ENCODE measurements at places on chromosomes 4 and X.

DNA sequence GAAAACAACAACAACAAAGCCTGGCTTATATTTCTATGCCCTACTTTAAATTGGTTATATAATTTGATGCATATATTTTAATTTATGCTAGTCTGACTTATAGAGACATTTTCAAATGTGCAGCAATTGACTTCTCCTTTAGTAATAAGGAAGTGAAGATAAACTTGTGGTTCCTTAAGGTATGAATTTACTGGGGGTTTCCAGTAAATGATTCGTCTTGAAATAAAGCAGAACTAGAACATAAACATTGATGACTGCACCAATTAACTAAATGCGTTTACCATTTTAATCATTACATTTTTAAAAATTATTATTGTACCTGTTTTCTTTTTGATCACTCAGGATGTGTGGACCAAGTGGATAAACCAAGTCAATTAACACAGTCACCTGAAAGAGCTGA, 99.6 kb upstream of the CCSER1 start:
- no peak for DNase-seq

GRCh38 chr4:69668680-69669079, 15.6 kb upstream of the UGT2A1 start:
- DNase-seq = no peak

DNA sequence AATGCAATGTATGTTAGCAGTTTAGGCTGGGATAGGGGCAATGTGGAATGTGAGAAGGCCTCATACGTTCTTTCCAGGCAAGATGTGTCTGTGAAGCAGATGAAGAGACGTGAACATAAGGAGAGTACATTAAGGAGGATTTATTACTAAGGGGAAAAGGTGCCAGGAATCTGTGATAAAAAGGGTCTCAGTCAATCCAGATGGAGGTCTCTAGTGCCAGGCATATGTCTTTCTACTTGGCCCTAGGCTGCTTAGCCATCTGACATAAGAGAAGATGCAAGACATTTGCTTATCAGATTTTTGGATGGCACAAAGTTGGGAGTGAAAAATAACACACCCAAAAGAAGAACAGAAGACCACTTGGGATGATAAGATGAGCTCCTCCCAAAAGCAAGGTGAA, 93.0 kb upstream of the PRKG2 start:
- DNase-seq = no peak

DNA sequence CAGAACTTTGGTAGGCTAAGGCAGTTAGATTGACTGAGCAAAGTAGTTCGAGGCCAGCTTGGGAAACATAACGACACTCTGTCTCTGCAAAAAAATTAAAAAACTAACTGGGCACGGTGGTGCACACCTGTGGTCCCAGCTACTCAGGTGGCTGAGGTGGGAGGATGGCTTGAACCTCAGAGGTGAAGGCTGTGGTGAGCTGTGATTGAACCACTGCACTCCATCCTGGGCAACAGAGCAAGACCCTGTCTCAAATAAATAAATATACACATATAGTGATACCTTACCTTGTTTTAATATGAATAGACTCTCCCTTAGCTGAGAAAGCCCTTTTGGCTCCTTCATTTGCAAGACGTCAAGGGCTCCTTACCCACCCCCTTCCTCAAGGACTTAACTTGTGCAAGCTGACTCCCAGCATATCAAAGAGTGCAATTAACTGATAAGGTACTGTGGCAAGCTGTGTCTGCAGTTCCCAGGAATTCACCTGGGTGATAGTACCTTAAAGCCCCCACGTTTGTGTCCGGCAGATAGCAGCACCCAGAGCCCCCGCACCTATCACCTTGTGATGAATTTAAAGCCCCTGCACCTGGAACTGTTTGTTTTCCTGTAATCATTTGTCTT, 655.6 kb upstream of the GALNTL6 start:
- no peak for DNase-seq

GRCh38 chrX:3811331-3812311, 98.2 kb upstream of the PRKX start:
- no peak for DNase-seq

DNA sequence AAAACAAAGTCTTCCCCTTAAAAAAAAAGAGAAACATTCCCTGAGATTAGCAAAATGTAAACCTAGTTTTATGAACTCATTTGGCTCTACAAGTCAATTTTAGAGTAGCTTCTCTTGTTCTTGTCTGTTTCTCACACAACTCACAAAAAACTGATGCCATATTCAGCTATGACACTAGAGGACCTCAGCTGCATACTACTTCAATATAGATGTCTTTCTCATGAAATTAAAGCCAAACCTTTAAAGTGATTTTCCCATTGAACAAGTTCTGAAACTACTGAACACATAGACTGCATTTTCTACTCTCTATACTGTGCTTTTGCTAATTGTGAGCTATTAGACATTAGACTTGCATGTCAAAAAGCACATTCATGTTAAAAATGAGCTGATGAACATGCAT, 49.8 kb downstream of the TBCK start:
- no peak for DNase-seq

- peak; percentile 46 for DNase-seq
These were observed 119.1 kb upstream of the TRIM2 start for GRCh38 chr4:153084980-153085630.

DNA sequence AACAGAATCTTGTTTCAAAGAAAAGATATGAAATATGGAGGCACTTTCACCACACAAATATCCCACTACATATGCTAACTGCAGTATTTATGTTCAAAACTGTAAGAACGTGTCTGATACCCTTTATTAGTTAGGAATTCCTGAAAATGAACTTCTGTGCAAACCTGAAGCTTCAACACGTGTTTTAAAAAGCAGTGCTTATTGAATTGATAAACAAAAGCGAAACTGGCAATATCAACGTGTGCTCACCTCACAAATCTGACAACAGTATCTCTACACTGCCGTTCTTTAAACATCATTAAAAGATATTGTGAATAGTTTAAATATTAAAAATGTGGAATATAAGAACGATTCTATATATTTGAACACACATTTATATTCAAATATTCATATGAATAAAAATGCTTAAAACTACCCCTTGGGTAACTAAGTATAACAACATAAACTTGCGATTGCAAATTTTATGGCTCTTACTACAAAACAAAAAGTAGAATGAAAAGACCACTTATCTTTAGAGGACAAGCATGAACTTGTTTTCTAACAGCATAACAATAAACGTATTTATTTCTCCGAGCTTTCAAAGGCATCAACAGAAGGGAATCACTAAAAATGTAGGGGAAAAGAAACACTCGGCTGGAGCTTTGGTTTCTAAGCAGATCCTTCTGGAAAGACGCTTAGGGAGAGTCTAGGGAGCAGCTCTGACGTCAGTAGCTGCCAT, at the start of gene LRP2BP:
Gene LRP2BP (minus strand): TSS at position 687 of the 718 bp plus-strand sequence. CDS start 17,738 bp downstream, outside the sequence.
- no peak for DNase-seq

GRCh38 chrX:154855256-154855655, 20.8 kb upstream of the SMIM9 start:
- DNase-seq = no peak

DNA sequence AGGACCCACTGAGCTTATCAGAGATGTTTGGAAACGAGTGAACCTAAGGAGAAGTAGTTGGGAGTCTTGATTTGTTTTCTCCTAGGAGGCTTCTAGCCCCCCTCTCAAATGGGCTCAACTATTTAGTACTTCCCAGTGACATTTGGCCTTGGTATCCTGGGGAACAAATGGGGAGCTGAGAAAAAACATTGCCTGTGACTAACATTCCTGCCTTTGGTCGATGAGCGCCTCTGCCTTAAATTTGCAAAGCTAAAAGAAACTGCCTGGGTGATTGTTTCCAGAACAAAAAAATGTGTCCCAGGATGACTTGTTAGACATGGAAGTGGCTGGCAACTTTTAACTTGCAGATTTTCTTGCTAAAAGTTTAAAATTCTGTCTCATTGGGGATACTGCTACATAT, 58.8 kb upstream of the IGFBP7 start:
- peak; percentile 27 for DNase-seq

DNA sequence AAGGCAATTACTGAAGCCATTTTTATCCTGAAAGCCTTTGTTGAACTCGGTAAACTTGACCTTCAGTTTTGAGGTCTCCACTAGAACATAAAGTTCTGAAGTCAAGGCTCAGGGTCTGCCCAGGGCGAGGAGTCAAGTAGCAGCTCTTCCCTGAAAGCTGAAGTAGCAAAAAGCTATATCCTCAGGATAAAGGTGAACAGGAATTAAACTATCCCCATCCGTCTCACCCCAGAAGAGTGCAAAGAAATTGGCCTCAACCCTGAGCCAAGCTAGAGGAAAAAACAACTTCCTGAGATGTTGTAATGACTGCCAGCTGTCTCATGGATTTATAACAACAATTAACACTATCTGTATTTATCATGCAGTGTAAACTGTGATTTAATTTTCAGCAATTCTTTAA, 590.8 kb downstream of the SPRY1 start:
- DNase-seq = no peak

GRCh38 chr4:165440415-165441158, 61.8 kb downstream of the CPE start:
- no peak for DNase-seq

GRCh38 chrX:133053861-133054598, 42.9 kb downstream of the USP26 start:
- DNase-seq = no peak

DNA sequence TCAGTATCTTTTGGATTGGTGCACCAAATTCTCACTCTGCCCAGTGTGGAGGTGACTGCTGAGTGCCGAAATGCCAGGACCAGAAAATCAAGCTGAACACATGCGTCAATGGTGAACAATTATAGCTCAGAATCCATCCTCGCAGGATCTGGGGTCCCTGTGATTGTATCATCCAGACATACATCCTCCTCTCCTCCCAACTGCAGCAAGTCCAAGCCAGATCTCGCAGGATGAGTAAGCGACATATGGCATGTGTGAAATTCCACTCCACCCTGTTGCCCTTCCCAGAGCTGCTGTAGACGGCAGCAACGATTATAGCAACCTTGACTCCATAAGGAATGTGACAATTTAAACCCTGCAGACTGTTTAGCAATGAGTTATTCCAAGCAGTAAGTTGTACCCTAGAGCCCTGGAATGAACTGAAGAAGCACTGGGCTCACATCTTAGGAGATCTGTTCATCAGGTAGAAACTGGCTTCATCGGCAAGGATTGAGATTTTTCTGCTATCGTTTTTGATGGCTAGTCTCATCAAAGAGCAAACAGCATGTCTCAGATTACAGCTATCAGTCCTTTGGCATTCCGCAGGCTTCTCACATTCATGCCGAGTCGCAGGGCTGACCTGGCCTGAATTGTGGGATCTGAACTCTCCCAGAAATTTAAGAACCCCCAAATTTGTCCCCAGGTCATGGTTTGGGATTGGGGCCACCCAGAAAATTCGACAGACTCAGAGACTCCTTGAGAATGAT, 35.5 kb upstream of the SORBS2 start:
- no peak for DNase-seq

DNA sequence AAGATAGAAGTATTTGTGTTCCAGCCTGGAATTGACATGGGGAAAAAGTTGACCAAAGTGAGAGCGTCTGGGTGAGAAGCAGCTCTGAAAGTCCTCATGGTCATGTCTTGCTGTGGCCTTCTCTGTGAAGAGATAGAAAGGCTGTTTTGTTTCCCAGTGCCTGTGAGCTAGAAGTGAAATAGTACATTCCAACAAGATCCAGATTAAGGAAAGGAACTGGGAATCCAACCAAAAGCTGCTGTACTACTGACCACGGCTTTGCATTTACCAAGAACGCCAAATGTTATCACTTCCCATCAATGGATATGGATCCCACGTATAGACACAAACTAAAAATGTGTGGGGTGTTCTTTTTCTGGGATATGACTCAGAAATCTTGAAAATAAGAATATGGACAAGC, 51.2 kb downstream of the TENM3 start:
- no peak for DNase-seq

- no peak for DNase-seq
These were observed 144.6 kb upstream of the KIT start for GRCh38 chr4:54513204-54513603.

- DNase-seq = no peak
These were observed 16.1 kb downstream of the ABCD1 start for GRCh38 chrX:153740631-153741222.

GRCh38 chr4:139875411-139875825, 209.8 kb downstream of the MGST2 start:
- no peak for DNase-seq

DNA sequence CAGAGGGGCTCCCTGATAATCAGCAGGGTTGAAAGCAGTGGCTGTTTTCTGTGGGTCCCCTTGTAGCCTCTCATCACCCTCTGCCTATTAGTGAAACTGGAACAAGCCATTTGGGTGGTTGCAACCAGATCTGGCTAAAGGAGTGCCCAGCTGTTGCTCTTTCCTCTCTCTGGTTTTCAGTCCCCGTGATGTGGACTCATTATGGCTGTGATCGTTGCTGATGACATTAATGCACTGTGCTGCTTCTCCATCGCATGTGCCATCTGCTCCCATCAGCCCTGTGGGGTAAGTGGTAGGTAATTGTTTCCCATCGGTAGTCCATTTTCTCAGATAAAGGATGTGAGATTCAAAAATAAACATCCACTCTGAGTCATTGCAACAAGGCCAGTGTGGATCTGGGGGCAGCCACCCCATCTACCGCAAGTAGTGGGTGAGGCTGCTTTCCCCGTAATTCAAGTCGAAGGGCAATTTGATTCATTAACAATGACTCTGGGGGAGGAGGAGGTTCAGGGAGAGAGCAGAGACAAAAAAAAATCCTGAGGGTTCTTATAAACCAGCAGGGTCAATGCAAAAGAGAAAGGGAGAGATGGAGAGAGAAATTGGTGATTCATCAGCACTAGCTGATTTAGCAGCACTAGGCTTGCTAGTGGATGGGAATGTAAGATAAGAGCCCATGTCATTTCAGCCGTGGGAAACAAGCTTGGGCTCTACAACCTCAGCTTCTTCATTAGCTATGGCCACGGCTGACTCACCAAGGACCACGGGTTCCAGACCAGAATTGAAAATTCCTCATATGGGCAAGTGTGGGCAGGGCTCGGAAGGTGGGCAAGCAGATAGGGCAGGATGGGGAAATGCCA, 357.8 kb downstream of the MID1IP1 start:
- no peak for DNase-seq

DNA sequence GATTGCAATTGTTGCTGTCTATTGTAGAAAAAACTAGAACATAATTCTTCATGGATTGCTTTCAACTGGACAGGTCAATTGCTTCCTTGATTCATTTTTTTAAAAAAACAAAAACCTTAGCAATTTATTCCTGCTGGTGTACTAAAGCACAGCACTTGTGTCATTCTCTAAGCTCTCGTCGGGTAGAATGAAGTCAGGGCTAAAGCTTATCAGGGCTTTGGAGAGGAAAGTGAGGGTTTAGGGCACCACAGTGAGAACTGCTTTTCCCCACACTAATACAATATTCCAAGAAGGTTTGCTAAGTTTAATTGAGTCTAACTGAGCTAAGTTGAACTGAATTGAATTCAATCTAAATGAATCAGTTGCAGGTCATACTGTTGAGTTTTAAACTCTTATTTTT, 76.4 kb upstream of the TLR3 start:
- DNase-seq = no peak
